A549 treated with DMSO at 1 μM for 4 hours (cell line): ENCODE measurements at places on chromosomes 13 and 19. TPM values are rescaled to one million over a fixed set of nuclear protein-coding genes. Genes with fewer than 3 reads are reported as not detected.

ZNF787 gene
- 27.3 to 48.7 TPM (median 43.4 TPM) in 5 replicates for total RNA-seq

SPC24 gene
- 12.4 to 15.6 TPM (median 13.4 TPM) in 5 replicates for total RNA-seq

KCNC3 gene
- 1.1 to 1.7 TPM (median 1.4 TPM) in 5 replicates for total RNA-seq

CACNG6 gene
- 10.7 to 12.6 TPM (median 11.2 TPM) in 5 replicates for total RNA-seq

RYR1 gene
- 4.4 to 5.9 TPM (median 5.6 TPM) in 5 replicates for total RNA-seq

C2CD4C gene
- 0.22 to 0.60 TPM (median 0.58 TPM) in 5 replicates for total RNA-seq

ZNF726 gene
- total RNA-seq, result 0.57 to 0.89 TPM (median 0.77 TPM) in 5 replicates

KLK10 gene
- total RNA-seq, result 0.25 to 0.40 TPM (median 0.34 TPM) in 5 replicates
